Globus pallidus (tissue), 1 donor: ENCODE measurements at places on chromosomes 7 and 10.

GRCh38 chr7:125423458-125424155 lies 494.0 kb upstream of the POT1 start:
- DNase-seq = no peak

GRCh38 chr7:11612737-11613136 lies 219.3 kb downstream of the THSD7A start:
- DNase-seq = no peak

DNA sequence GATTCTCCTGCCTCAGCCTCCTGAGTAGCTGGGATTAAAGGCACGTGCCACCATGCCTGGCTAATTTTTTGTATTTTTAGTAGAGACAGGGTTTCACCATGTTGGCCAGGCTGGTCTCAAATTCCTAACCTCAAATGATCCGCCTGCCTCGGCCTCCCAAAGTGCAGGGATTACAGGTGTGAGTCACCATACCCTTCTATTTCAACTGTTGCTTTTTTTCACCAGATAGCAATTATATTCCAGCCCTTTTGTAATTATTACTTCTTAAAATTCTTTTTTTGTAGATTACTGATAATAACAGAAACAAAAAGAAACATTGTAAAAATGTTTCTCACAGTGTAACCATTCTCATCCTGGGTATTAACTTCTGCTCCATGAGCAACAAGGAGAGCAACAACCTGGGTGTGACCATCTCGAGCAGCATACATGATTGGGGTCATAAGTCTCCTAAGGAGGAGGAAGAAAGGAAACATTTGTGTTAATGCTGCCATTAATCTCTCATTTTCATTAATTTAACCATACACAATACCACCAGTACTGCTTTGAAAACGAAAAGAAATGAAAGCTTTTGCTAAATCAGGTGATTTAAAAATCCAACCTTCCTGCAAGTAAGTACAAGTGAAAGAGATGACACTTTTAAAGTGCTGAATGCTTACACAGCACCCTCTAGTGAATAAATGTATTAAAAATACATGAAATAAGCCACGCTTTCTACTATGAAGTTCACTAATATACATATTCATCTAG lies 41.8 kb downstream of the ASZ1 start:
- DNase-seq = peak; percentile 54

- no peak for DNase-seq
These were observed 13.1 kb downstream of the WIPI2 start for GRCh38 chr7:5203183-5203537.
